Esophagus mucosa (tissue), 1 donor: ENCODE measurements at places on chromosomes 4 and X. TPM values are rescaled to one million over a fixed set of nuclear protein-coding genes. Genes with fewer than 3 reads are reported as not detected.
A peak's percentile ranks its signal among the peaks of the same experiment; 100 is the strongest.

DNA sequence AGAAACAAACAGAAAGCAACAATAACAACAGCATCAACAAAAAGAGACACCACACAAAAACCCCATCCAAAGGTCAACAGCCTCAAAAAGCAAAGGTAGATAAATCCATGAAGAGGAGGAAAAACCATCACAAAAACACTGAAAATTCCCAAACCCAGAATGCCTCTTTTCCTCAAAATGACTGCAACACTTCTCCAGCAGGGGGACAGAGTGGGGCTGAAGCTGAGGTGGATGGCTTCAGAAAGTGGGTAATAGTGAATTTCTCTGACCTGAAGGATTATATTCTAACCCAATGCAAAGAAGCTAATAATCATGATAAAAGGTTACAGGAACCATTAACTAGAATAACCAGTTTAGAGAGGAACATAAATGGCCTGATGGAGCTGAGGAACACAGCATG is 888.2 kb downstream of the RAB28 start:
- ATAC-seq, result no peak

- ATAC-seq, result no peak
These were observed 18.7 kb downstream of the TMEM150C start for GRCh38 chr4:82543131-82543530.

- peak; percentile 45 for ATAC-seq
These were observed 41.4 kb upstream of the MAGEA4 start for GRCh38 chrX:151871244-151871643.

GRCh38 chrX:45830343-45830742 is 629.7 kb upstream of the DIPK2B start:
- ATAC-seq, result peak; percentile 49

GRCh38 chr4:15396157-15396800 is 31.6 kb upstream of the C1QTNF7 start:
- ATAC-seq, result no peak

DNA sequence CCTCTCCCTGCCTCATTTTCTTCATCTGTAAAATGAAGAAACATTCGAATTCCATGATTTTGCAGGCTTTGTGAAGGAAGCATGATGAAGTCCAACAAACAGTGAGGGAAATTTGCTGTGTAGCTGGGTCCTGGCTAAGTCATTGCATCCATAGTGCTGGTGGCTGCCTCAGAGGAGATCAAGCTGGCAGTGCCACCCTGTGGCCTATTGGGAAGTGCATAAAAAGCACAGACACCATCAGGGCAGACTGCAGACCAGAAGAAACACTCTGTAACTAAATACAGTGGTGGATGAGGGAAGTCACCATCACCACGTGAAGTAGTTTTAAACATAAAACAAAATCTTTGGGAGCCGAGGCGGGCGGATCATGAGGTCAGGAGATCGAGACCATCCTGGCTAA is 40.7 kb upstream of the DDX3X start:
- peak; percentile 55 for ATAC-seq

- ATAC-seq, result peak; percentile 91
These were observed 55.9 kb downstream of the FGFBP1 start for GRCh38 chr4:15882675-15883086.

GRCh38 chr4:139734875-139735380 is 69.3 kb downstream of the MGST2 start:
- peak; percentile 90 for ATAC-seq

DNA sequence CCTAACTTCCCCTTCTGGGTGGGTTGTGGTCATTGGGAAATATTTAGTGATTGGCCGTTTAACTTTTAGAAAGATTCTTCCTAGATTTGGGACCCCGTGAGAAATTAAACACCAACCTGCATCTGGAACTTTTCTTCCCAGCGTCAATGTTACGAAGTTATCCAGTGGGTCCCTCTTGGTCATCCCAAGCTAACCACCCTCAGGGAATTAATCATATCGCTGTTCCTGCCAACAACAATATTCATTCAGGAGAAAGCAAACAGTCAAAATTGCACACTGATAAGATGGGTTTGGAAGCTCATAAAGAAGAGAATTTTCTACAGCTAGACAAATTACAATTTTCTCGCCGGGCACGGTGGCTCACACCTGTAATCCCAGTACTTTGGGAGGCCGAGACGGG is 121.2 kb upstream of the STX18 start:
- ATAC-seq, result no peak

DNA sequence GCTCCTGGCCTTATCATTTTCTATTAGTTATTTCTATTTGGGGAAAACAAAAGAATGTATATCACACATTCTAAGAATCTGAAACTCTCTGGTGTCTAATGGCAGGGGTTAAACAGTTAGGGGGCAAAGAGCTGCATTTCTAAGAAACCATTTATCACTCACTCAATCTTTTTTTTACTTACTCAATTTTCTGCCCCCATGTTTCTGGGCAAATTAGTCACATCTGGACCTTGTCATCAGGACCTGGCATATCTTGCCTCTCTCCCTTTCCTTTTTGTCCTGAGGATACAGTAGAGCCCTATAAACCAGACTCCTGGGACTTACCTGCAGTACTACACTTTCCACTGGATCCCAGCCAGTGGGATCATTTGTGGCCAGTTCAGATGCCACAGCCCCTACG is 89.1 kb downstream of the ANXA3 start:
- no peak for ATAC-seq

Gene PPARGC1A
- total RNA-seq, result 0.60 TPM

Gene MMAA
- 7.6 TPM for total RNA-seq
